Progenitor cell of endocrine pancreas (in vitro differentiated cells): ENCODE measurements at places on chromosomes 7 and 10. TPM values are rescaled to one million over a fixed set of nuclear protein-coding genes. Genes with fewer than 3 reads are reported as not detected.

The ITGA8 gene
- total RNA-seq: 0.36 TPM in 1 of 2 replicates, not detected in the other

The TMEM213 gene
- total RNA-seq: not detected in 2 replicates

The METTL27 gene
- 13.3 and 13.5 TPM in 2 replicates for total RNA-seq

The NME8 gene
- total RNA-seq: 0.67 and 2.7 TPM in 2 replicates

The TRPV6 gene
- 5.7 and 6.2 TPM in 2 replicates for total RNA-seq

The KLLN gene
- total RNA-seq: 0.53 and 0.87 TPM in 2 replicates

DNA sequence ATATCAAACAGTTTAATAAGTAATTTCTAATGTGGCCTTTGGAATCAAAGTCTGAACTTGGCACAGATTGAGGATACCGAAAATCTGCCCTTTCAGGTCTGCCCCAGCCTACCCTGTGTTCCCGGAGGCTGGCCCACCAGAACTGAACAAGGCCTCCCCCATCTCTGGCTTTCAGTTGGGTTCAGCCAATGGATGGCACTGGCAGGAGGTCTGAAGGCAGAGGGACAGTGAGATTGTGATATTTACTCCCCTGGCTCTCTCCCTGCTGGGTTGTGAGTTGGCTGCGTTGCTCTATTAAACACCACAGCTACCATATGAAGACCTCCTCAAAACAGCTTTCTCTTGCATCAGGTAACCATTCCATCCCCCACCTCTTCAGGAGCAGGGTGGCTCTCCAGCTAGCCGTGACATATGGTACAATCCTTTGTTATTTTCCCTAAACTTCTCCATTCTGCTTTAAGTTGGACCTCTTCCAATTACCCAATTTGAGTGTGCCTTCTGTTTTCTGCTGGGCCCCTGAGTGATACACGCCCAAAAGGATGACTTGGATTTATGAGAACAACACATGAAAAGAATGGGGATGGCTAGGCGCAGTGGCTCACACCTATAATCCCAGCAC, 28.1 kb downstream of the DNMBP start:
- DNase-seq: no peak
